GM12878 (cell line): ENCODE measurements at places on chromosomes 12 and 14.

DNA sequence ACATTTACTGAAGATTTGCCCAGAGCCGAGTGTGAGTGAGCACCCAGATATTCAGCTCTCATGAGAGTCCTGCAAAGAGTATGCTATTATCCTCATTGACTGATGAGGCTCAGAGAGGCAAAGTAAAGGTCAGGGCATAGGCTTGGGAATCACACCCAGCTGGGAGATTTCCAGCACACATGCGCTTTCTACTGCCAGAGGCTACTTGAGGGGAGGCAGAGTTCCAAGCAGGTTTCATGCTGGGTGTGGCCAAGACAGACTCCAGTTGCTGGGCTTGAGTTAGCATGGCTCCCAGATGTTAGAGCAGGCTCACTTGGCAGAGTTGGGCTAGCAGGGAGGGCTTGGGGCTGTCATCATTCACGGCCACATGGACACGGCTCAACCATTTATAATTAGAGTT lies 14.4 kb upstream of the FAM181A start:
- no peak for DNase-seq

- DNase-seq = no peak
These were observed 49.9 kb downstream of the HELB start for GRCh38 chr12:66352197-66352596.

DNA sequence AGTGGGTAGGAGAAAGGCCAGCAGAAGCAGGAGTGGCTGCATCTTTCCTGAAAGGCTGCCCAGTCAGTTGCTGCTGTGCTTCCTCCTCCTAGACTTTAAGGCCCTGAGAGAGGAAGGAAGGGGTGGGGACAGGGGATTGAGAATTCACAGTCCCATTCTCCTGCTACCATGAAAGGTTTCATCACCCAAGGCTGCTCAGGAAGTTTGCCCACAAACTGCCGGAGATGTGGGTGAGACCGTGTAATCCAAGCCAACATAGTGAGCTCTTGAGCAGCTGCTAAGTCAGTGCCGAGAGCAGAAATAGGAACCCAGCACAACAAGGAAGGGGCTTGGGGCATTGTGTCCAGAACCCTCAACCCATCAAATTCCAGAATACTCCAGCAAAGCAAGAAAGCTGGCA lies at the start of gene CTSG:
Gene CTSG (minus strand): TSS at position 69 of the 400 bp plus-strand sequence. CDS start 27 bp downstream, at position 42.
- no peak for DNase-seq

GRCh38 chr12:65195387-65196055 lies 26.1 kb downstream of the LEMD3 start:
- no peak for DNase-seq

DNA sequence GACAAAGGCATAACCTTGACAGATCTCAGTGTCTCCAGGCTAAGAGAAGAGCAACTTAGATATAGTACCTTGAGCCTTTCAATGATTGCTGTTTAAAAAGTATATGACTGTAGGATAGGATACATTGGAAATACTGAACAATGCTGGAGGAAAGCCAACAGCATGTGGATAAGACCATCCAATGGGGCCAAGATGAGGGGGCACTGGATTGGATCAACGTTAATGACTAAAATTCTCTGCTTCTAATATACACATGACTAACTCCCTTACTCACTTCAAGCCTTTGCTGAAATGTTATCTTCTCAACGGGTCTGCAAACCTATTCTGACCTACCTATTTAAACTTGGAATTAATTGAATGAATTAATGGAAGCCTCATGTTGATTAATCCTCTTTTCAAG lies 354.9 kb downstream of the RAD51B start:
- DNase-seq = no peak

DNA sequence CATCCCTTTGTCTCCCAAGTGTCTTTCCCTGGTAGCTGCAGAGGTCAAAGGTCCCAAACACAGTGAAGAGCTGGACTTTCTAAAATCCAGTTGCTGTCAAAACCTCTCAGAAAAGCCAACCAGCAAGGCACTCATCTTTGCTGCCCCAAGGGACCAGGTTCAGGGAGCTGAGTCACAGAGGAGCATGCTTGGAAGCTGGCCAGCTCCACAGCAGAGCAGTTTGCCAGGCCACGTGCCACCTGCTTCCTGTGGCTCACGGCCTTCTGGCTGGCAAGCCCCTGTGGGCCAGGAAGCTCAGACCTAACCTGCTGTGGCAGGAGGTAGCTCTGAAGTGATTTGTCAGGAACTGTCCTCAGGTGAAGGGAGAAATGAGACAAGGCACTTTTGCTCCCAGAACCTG lies 3.6 kb downstream of the ISCU start:
- DNase-seq = peak; percentile 87

DNA sequence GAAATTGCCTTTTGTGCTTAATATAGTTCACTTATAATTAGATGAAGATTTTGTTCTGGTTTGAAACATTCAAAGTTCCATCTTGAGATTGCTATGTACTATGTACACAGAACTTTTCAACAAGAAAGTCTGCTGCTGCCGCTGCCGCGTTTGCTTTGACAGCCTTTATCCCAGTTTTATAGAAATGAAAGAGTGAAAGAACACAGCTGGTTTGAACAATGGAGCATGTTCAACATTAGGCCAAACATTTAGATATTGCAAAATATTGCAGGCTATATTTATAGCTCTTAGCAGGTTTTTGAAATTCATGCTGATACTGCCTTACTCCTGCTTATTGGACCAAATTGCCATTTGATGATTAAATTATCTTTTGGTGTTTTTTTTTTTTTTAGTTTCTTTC lies 299.8 kb upstream of the PRKD1 start:
- no peak for DNase-seq

GRCh38 chr14:45065540-45065939 lies 18.4 kb upstream of the PRPF39 start:
- no peak for DNase-seq

DNA sequence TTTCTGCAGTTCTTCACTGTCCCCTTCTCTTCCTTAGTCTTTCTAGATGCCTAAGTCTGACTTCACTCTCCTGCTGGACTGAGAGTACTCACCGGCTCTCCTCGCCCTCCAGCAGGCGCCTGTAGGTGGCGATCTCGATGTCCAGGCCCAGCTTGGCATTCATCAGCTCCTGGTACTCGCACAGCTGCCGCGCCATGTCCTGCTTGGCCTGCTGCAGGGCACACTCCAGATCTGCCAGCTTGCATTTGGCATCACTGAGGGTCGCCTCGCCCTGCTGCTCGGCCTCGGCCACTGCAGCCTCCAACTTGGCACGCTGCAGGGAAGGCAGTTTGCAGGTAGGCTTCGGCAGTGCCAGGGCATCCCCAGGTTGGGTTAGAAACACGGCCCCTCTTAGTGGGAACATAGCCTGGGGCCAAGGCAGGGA lies 5.2 kb downstream of the KRT84 start:
- DNase-seq = no peak

- no peak for DNase-seq
These were observed 823 bp upstream of the TSPAN11 start for GRCh38 chr12:30925607-30926242.

GRCh38 chr12:97082029-97082428 lies 175.0 kb downstream of the NEDD1 start:
- no peak for DNase-seq

- no peak for DNase-seq
These were observed 2.1 kb upstream of the BLOC1S1 start for GRCh38 chr12:55713721-55714120.

GRCh38 chr12:19894803-19895202 lies 455.5 kb downstream of the AEBP2 start:
- peak; percentile 83 for DNase-seq

GRCh38 chr12:84435682-84436081 lies 476.9 kb downstream of the SLC6A15 start:
- DNase-seq = no peak

DNA sequence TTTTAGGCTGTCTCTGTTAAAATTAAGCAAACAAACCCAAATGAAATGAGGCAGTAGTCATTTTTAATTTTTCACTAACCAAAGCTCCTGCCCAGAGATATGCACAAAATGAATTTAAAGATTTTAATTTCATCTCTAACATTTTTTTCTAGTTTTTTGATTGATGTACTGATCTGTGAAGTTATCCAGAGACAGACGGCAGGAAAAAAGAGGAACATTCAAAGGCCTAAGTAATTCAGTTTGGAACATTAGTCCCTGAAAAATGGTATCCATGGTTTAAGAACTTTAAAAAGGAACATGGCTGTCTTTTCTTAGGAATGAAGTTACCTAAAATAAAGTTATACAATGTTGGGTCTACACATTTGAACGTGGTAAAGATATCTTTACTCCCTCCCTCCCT lies 498.8 kb upstream of the LMO3 start:
- DNase-seq = no peak

GRCh38 chr12:46200551-46200950 lies 68.3 kb downstream of the SLC38A1 start:
- DNase-seq = no peak
